ENCODE measurements at places on chromosomes 6 and 20.

- no peak for DNase-seq
Measured at GRCh38 chr20:23776067-23776771, 25.5 kb upstream of the CST1 start.

- no peak for DNase-seq
Measured at GRCh38 chr6:150189122-150189521, 46.3 kb downstream of the PPP1R14C start.

- DNase-seq: no peak
Measured at GRCh38 chr6:116268589-116269293, 11.0 kb downstream of the TSPYL1 start.

- DNase-seq: no peak
Measured at GRCh38 chr6:73180763-73181619, 44.3 kb downstream of the KHDC1L start.

GRCh38 chr6:166618866-166619761 lies 7.9 kb downstream of the RPS6KA2 start:
- DNase-seq: no peak

- no peak for DNase-seq
Measured at GRCh38 chr6:17885889-17886576, 101.4 kb downstream of the KIF13A start.

DNA sequence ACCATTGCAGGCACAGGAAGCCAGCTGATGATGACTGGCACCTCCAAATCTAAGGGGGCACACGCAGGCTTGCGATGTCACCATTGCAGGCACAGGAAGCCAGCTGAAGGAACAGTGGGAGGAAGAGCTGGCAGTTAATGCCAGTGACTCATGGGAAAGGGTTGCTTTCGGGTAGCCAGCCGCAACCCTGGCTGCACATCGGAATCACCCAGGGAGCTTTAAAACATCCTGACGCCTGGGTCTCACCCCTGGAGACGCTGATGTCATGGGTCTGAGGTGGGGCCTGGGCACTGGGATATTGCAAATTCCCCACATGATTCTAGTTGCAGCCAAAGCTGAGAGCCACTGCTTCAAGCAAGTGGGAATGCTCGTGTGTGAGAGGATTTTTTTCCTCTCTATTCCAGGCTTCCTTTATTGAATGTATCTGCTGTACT lies 16.1 kb upstream of the CCN6 start:
- no peak for DNase-seq

DNA sequence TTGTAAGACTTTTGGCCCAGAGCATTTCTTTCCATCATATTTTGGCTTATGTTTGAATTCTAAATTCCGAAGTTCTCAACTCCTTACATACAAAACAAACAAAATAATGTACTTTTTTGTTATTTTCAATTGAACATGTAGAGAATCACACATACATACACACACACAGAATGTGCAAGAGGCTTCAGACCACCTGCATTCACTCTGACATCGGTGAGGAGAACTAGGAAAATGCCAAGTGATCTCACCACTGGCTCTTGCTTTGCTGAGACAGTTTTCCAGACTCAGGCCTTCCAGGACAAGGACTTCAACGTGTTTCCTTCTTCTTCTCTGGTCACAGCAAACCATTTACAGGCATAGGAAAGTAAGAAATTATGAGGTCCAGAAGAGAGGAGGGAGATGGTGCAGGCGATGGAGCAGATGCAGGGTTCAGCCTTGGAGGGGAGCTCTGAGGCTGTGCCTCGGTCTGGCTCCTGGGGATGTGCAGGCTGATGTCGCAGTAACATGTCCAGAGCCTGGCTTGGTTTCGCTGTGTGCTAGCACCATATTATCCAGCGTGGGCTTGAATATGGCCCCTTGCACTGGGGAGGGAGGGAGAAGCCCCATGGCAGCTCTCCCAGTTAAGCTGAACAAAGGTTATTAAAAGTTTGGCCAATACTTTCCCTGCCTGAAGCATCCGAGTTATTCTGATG lies 93.4 kb downstream of the DACT2 start:
- DNase-seq: no peak

GRCh38 chr20:56285496-56285895 lies 37.0 kb downstream of the MC3R start:
- no peak for DNase-seq

DNA sequence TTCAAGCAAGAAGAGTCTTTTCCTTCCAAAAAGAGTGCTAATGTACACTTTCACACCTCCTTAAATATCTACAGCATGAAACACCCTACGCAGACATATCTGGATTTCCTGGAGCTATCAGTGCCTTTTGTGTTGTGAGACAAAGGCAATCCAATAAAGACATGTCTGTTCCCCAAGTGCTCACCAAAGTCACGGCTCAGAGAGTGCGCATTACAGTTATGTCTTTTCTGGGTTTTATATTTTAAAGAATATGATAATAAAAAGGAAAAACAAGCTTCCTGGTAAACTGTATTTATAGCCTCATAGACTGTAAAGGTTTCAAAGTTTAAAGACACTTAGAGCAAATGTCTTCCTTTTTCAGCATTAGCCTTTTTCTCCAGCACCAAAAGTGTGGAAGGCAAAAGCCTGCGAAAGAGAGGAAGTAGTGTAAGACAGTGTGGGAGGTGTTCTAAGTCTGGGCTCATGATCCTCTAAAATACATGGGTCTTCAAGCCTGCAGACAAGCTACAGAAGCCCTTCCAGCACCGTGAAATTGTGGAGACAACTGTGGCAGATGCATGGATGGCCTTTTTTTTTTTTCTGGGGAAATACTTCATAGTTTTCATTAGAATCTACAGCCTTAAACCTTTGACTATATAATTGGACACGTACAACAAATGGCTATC lies 135.0 kb upstream of the SLC35B3 start:
- no peak for DNase-seq

DNA sequence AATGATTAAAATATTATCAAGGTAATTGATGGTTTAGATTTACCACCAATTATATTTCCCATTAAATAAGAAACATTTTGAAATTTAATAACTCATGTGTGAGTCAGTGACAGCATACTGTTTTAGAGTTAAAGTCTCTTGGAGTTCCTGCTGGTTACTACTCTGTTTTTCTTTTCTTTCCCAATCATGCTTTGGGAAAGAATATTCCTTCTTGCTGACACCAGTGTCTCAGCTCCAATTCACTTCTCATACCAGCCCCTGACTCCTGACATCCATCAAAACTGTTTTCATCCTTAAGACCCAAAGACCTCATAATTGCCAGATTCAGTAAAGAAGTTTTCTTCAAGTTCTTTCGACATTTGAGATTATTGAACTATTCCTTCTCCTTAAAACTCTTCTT lies 50.3 kb downstream of the AIG1 start:
- no peak for DNase-seq

All from stimulated activated CD8-positive, alpha-beta memory T cell treated with anti-CD3 and anti-CD28 coated beads, Interleukin-4, amount 100 ng/mL, for 1 hour (primary cell).